CD8-positive, alpha-beta memory T cell (primary cell): ENCODE measurements at places on chromosomes 4 and X. TPM values are rescaled to one million over a fixed set of nuclear protein-coding genes. Genes with fewer than 3 reads are reported as not detected.

GRCh38 chrX:50770702-50771101, 43.3 kb downstream of the SHROOM4 start:
- no peaks in the 10 kb centered on the region for H3K36me3 ChIP-seq
- no peak overlapping the region for H3K4me3 ChIP-seq
- no peaks in the 10 kb centered on the region for H3K4me1 ChIP-seq
- H3K27ac ChIP-seq, result no peak overlapping the region

DNA sequence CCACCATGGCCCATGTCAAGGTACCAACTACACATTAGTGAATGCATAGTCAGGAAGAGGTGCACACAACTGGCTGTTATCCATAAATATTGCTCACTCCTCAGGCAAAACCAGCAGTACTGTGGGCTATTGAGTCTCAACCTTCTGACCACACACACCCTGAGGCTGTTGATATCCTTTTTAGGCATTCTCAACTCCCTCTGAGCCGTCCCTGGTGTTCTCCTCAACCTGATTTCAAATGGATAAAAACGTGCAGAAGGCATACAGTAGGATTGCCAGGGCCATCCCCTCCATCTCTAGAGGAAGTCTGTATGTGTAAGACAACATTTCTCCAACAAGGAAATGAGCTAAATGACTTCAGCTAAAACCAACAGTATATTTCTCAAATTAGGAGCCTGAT, 98.7 kb upstream of the KLHL13 start:
- no peak for DNase-seq
- H3K27me3 ChIP-seq, result no peaks in the 10 kb centered on the region
- no peak overlapping the region for H3K27ac ChIP-seq
- H3K4me3 ChIP-seq, result no peak overlapping the region

DNA sequence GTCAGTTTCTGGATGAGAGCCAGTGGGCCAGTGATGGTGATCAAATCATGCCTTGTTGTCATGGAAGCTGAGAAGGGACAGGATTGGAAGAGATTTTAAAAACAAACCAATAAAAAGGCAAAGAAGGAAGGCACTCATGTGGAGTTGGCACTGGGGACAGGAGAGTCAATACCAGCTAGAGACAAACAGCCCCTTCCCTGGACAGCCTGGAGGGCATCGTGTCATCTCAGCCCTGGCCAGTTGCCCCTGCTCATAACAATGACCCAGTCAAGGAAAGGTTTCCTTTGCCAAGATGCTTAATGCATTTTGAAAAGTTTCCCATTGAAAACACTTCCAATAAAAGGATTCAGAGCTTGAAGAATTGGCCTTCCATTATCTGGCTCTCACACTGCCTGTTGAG, 55.5 kb downstream of the SCML1 start:
- no peak for DNase-seq
- H3K4me1 ChIP-seq, result peaks cover 5% of the 10 kb centered on the region
- no peak overlapping the region for H3K4me3 ChIP-seq
- no peaks in the 10 kb centered on the region for H3K36me3 ChIP-seq

DNA sequence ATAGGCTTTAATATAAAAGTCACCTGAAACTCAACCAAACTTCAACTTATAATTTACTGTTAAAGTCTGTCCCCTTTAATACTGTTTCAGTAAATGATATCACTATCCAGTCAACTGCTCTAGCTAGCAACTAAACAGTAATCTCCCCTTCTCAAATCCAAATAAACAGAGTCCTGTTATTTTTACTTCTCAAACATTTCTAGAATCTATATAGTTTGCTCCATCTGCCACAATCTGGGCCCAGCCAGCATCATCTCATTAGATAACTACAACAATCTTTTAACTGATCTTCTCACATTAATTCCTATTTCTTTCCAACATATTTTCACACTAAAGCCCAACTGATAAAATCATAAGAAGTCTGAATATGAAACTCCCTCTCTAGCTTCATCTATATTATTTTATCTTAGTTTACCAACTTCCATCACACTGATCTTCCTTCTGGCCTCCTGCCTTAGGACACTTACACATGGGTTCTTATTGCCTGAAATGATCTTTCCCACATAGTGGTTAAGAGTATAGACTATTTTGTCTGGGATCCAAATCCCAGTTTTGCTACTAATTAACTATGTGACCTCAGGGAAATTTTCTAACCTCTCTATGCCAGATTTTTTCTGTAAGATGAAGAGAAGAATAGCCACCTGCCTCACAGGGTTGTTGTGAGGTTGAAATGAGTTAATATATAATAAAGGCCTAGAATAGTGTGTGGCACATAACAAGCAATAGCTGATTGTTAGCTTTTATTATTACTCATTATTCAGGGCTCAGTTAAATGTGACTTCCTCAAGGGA, 18.6 kb downstream of the TBCK start:
- H3K4me1 ChIP-seq, result no peaks in the 10 kb centered on the region
- no peak for DNase-seq
- H3K27me3 ChIP-seq, result no peaks in the 10 kb centered on the region
- H3K27ac ChIP-seq, result no peak overlapping the region
- H3K36me3 ChIP-seq, result peaks cover 8% of the 10 kb centered on the region

GRCh38 chrX:143661286-143661685, 25.4 kb upstream of the SLITRK4 start:
- DNase-seq, result no peak
- no peak overlapping the region for H3K4me3 ChIP-seq
- H3K4me1 ChIP-seq, result no peaks in the 10 kb centered on the region
- no peaks in the 10 kb centered on the region for H3K27me3 ChIP-seq
- H3K27ac ChIP-seq, result no peak overlapping the region
- H3K36me3 ChIP-seq, result no peaks in the 10 kb centered on the region

DNA sequence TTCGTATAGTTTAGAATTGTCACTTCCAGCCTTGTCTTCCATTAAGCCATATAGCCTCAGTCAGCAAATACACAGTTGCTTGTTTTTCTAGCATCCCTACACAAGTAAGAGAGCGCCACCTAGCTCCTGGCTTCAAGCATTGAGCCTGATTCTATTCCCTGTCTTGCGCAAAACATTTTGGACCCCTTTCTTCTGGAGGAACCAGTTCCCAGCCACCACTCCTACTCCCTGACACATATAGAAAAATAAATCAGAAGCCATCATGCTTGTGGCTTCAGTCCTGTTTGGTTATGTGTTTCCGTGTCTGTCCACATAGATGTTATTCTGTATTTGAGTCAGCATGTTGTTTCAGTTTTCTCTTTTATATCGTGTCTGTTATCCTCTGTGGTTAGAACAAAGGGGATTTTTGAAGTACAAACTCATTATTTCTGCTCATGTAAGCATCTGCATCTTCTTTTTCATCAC, 59.9 kb downstream of the GK start:
- H3K36me3 ChIP-seq, result no peaks in the 10 kb centered on the region
- peak; percentile 5 for DNase-seq

DNA sequence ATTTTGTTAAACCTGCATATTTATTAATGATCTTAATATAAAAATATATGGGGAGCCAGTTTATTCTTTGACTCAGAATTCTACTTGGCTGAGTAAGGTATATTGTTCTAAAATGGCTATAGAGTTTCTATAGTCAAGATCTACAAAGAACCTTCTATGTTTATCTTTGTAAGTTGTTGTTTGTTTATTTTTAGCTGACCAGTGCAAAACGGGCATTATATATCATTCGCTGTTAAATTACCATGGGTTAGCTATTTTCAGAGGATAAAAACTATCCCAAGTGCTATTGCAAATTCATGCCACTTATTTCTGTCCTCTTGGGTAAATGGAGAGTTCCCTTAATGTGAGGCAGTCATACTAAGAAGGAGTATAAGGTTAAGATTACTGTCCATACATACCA, 5.3 kb upstream of the SPOCK3 start:
- no peaks in the 10 kb centered on the region for H3K36me3 ChIP-seq
- H3K27me3 ChIP-seq, result no peaks in the 10 kb centered on the region
- H3K4me1 ChIP-seq, result no peaks in the 10 kb centered on the region

DNA sequence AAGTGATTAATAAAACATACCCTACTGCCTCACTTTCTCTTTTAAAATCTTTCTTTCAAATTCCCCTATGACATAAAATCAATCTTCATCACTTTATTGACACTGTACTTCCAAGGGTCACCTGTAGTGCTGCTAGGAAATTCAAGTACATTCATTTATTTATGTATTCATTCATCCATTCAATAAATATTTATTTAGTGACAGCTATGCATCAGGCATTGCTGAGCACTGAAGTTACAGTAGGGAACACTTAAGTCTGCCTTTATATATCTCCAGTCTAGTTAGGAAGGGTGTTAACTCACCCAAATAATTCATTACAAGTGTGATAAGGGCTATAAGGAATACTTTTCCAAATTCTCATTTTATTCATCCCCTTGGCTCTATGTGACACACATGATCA, 2.3 kb downstream of the SYTL5 start:
- DNase-seq, result no peak
- no peak overlapping the region for H3K4me3 ChIP-seq
- no peak overlapping the region for H3K27ac ChIP-seq
- H3K27me3 ChIP-seq, result no peaks in the 10 kb centered on the region
- no peaks in the 10 kb centered on the region for H3K4me1 ChIP-seq

- H3K36me3 ChIP-seq, result no peaks in the 10 kb centered on the region
- H3K27ac ChIP-seq, result no peak overlapping the region
- no peaks in the 10 kb centered on the region for H3K4me1 ChIP-seq
Observed at GRCh38 chr4:123352240-123352945, 44.2 kb upstream of the SPRY1 start.

DNA sequence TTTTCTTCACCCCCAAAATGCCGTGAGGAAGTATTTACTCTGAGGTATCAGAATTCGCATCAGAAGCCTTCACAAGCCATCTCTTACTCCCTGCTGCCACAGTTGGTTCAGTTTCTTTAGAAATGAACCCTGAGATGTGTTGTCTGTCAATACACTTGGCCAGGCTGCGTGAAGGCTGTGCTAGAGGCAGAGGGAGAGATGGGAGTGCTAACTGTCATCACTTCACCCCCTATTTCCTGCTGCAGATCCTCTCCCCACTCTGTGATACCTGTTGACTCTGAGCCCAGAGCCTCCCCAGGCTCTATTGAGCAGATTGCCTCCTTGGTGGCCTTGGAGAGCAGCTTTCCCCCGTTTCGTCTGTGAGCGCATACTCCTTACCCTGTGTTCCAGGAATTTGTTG, 34.8 kb downstream of the FHIP1A start:
- H3K36me3 ChIP-seq, result no peaks in the 10 kb centered on the region
- no peak for DNase-seq
- H3K4me1 ChIP-seq, result no peaks in the 10 kb centered on the region
- H3K4me3 ChIP-seq, result no peak overlapping the region
- H3K27me3 ChIP-seq, result no peaks in the 10 kb centered on the region
- H3K27ac ChIP-seq, result no peak overlapping the region

GRCh38 chrX:14030174-14030530, 460 bp upstream of the GEMIN8 start:
- H3K4me3 ChIP-seq, result peak overlapping the region; percentile 62
- peaks cover 34% of the 10 kb centered on the region for H3K4me1 ChIP-seq
- H3K36me3 ChIP-seq, result no peaks in the 10 kb centered on the region
- no peaks in the 10 kb centered on the region for H3K27me3 ChIP-seq
- peak overlapping the region; percentile 88 for H3K27ac ChIP-seq
- DNase-seq, result no peak

DNA sequence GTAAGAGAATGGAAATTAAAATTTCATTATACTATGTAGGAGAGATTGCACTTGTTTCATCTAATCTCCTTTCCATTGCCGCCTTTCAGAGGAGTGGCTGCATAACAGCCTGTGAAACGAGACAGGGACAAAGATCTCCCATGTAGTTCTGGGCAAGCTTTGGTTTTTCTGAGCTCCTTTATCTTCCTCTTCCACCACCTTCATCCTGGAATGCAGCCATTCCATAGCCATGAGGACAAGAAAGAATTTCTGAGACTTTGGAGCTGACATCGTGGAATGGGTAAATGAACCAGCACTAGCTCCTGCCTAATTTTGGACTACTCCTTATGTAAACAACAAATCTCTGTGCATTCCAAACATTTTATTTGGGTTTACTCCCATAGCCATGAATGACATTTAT, 1587.3 kb upstream of the TENM3 start:
- no peak for DNase-seq
- no peak overlapping the region for H3K4me3 ChIP-seq
- H3K4me1 ChIP-seq, result no peaks in the 10 kb centered on the region
- H3K27me3 ChIP-seq, result no peaks in the 10 kb centered on the region
- no peaks in the 10 kb centered on the region for H3K36me3 ChIP-seq

DNA sequence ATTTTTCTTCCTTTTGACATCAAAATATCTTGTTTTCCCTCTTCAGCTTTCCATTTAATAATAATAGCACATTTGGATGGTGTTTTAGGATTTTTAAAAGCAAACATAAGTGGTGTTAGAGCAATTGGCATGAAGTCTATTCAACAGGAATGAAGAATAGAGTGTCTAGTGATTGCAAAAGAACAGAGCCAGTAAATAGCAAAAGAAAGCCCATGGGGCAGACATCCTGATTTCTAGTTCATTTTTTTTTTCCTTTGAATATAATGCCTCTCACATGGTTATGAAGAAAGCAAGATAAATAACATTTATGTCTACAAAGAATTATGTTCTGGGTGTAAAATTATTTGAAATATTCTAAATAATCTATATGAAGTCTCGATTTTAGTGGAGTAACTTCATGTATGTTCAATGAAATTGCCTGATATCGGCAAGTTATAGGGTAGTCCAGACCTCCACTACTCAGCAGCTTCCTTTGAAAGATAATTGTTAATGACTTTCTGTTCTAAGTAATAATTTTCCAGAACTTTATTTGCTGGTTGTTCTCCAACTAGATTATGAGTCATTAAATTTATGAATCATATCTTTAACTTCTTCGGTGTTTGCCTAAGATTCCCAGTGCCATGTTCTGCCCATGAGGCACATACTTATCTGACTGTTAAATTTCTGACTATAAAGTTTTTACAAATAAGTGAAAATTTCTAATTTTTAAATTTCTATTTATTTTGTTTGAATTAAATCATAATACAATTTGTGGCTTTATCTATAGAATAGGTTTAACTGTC, 587.9 kb downstream of the TLL1 start:
- DNase-seq, result no peak
- no peaks in the 10 kb centered on the region for H3K36me3 ChIP-seq
- no peak overlapping the region for H3K27ac ChIP-seq
- H3K4me1 ChIP-seq, result no peaks in the 10 kb centered on the region
- H3K27me3 ChIP-seq, result no peaks in the 10 kb centered on the region
- H3K4me3 ChIP-seq, result no peak overlapping the region

- H3K4me1 ChIP-seq, result no peaks in the 10 kb centered on the region
- no peaks in the 10 kb centered on the region for H3K36me3 ChIP-seq
- H3K27me3 ChIP-seq, result no peaks in the 10 kb centered on the region
Observed at GRCh38 chr4:178811356-178811755, 1369.1 kb upstream of the AGA start.

- no peak for DNase-seq
- H3K4me1 ChIP-seq, result no peaks in the 10 kb centered on the region
- H3K36me3 ChIP-seq, result no peaks in the 10 kb centered on the region
- no peak overlapping the region for H3K27ac ChIP-seq
- H3K27me3 ChIP-seq, result no peaks in the 10 kb centered on the region
- H3K4me3 ChIP-seq, result no peak overlapping the region
Observed at GRCh38 chr4:133440404-133440803, 291.3 kb downstream of the PCDH10 start.

HAND2 gene
- not detected for total RNA-seq

HEPH gene
- total RNA-seq, result not detected

HSFX1 gene
- total RNA-seq, result not detected

PAGE4 gene
- not detected for total RNA-seq

NEIL3 gene
- total RNA-seq, result 9.9 TPM
